ENCODE measurements at places on chromosomes 11 and 22.
A peak's percentile ranks its signal among the peaks of the same experiment; 100 is the strongest.

- no peak for DNase-seq
These were observed 16.8 kb downstream of the APOL6 start for GRCh38 chr22:35664955-35665587.

- DNase-seq = peak; percentile 62
These were observed 12.8 kb downstream of the PMM1 start for GRCh38 chr22:41576877-41577276.

DNA sequence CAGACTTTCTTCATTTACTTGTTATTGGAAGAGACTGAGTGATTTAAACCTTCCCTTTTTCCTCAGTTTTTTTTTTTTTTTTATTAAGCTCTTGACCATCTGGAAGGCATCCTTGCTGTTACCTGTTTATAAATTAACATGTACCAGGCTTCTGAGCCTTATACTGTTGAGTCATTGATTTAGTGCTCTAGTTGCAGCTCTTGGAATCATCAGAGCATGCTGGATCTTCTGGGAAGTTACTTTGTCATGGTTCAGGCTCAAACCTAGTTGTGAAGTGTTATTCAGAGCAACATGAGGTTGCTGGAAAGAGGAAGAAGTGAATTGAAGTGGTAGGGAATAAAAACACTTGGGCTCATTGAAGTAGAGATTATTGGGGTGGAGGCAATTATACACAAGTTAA, 6.3 kb downstream of the ZDHHC5 start:
- DNase-seq = no peak

GRCh38 chr22:45335021-45335818, 25.5 kb downstream of the FAM118A start:
- no peak for DNase-seq

- DNase-seq = peak; percentile 12
These were observed 189.2 kb downstream of the EFCAB6 start for GRCh38 chr22:43622886-43623285.

DNA sequence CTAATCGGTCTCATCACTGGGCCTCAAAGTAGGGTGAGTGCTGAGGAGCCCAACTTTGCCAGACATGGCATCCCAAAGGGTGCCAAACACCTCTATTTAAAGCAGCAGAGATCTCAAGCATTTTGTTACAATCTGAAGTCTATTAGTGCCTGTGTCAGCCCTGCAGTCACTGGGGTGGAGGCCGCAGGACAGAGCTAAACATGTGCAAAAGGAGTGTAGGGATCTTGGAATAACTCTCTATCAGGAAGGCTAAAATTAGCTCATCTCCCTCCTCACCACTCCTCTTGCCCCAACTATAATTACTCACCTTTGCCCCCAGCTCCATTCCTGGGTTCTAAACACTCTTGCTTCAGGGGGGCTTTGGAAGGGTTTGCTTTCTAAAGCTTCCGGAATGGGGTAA, 87.5 kb downstream of the TIMP3 start:
- DNase-seq = no peak

DNA sequence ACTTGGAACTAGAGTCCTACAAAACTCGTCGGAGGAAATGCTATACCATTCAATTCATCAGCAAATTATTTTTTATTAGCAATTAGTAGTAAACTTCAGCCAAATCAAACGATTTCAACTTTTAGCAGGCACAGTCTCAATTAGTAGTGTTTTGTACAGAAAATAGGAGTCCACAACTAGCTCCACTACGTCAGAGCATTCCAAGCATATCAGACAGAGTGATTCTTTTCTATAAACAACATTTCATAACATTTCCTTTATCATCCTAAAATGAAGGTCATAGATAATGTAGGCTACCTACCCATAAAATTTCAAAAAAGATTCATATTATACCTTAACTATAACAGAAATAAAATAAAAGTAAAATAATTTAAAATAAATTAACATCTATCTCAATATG, 169.9 kb downstream of the KIF18A start:
- no peak for DNase-seq

- peak; percentile 1 for DNase-seq
These were observed 593.5 kb upstream of the FAT3 start for GRCh38 chr11:91630916-91631673.

- no peak for DNase-seq
These were observed 18.9 kb downstream of the SHANK3 start for GRCh38 chr22:50691521-50691920.

DNA sequence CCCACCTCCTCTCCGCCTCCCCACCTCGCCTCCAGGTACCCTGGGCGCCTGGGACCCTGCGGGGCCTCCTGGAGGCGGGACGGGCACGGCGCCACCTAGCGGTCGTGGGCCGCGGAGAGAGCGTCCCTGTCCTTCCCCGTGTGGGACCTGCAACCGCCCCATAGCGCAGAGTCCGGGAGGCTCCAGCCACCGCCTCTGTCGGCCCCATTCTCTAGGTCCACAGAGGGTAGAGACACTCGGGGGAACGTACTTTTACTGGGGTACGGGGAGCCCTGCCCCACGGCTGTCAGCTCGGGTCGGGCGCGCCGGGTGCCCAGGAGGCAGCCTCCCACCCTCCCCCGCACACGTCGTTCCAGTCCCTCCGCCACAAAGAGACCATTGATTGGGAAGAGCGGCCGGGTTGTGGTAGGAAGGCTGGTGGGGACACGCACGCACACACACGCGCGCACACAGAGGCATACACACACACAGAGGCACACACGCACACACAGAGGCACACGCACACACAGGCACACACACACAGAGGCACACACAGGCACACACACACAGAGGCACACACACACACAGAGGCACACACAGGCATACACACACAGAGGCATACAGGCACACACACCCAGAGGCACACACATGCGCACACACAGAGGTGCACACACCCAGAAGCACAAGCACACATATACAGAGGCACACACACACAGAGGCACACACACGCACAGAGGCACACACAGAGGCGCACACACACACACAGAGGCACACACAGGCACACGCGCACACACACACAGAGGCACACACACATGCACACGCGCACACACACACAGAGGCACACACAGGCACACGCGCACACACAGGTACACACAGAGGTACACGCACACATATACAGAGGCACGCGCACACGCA, 12.6 kb upstream of the NECTIN1 start:
- DNase-seq = no peak

DNA sequence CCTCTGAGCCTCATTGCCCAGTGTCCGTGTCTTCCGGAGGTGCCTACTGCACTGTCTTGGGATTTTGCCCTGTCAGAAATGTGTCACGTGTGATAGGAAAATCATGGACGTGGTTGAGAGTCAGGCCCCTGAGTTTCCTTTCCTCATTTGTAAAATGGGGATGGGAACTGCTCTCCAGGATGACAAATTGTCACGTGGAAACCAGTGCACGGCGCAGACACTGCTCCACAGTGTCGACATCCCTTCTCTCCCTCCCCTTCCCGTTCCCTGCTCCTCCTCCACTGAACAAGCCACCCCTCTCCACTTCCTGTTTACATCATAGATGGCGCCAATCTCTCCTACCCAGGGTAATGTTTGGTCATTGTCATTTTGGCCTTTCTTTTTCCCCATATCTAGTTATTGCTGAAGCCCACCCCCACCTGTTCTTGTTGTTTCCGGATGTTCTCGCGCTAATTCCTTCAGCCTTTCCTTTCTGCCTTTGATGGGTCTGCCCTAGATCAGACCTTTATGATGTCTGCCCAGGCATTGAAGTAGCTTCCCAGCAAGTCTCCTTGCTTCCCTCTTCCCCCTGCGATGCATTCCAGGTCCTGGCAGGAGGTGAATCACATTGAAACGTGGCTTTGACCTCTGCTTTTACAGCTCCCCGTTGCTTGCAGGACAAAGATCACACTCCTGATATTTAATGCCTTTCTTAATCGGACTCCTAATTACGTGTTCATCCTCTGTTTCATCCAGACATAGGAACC, 91.8 kb downstream of the TBC1D22A start:
- DNase-seq = peak; percentile 44

- DNase-seq = no peak
These were observed 104.8 kb downstream of the ARHGAP42 start for GRCh38 chr11:100791860-100792259.

- DNase-seq = no peak
These were observed 192.1 kb downstream of the LUZP2 start for GRCh38 chr11:24688981-24689380.

DNA sequence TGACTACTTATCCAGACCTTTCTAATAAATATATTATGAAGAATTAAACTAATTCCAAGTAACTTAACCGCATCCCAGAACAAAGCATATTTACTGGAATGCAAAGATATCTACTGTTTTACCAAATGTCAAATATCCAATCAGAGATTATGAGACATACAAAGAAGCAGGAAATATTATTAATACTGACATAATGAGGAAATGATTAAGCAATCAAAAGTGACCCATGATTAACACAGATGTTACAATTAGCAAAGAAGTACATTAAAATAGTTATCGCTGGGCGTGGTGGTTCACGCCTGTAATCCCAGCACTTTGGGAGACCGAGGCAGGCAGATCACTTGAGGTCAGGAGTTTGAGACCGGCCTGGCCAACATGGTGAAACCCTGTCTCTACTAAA, 105.2 kb downstream of the WNT7B start:
- DNase-seq = no peak

DNA sequence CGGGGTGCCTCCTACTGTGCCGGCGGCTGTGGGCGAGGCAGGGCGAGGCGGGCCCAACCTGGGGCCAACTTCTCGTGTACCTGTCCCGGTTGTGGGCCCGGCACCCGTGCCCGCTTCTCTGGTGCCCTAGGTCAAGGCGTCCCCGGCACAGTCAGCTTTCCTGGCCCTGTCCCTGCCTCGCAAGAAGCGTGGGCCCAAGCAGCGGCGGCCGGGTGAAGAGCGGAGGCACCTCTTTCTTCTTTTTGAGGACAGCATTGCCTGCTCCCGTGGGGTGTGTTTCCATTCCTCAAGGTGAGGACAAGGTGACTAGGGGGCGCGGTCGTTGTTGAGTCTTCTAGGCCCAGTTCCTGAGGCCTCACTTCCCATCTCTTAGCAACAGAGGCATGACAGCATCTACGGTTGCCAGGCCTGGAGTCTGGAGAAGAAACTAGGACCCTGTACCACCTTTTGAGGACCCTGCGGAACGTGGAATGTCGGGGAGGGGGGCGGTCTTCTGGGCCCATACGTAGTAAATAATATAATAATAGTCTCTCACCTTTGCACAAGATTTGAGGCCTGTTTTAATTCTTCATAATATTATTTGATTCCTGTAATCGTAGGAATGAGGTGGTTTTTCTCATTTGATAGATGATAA, 418 bp downstream of the ACO2 start:
- DNase-seq = no peak

DNA sequence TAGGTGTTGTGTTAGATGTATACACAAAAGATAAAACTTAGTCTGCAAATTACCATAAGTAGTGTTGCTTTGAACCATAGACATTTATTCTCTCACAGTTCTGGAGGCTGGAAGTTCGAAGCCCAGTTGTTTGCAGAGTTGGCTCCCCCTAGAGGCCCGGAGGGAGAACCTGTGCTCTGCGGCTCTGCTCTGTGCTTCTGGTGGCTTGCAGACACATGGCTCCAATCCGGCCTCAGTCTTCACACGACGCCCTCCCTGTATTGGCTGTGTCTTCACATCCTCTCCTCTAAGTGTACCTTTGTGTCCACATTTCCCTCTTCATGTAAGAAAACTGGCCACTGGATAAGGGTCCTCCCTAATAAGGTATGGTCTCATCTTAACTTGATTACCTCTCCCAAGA, 128.4 kb downstream of the OPCML start:
- DNase-seq = no peak

GRCh38 chr11:82898241-82898640, 2.0 kb downstream of the PRCP start:
- no peak for DNase-seq

DNA sequence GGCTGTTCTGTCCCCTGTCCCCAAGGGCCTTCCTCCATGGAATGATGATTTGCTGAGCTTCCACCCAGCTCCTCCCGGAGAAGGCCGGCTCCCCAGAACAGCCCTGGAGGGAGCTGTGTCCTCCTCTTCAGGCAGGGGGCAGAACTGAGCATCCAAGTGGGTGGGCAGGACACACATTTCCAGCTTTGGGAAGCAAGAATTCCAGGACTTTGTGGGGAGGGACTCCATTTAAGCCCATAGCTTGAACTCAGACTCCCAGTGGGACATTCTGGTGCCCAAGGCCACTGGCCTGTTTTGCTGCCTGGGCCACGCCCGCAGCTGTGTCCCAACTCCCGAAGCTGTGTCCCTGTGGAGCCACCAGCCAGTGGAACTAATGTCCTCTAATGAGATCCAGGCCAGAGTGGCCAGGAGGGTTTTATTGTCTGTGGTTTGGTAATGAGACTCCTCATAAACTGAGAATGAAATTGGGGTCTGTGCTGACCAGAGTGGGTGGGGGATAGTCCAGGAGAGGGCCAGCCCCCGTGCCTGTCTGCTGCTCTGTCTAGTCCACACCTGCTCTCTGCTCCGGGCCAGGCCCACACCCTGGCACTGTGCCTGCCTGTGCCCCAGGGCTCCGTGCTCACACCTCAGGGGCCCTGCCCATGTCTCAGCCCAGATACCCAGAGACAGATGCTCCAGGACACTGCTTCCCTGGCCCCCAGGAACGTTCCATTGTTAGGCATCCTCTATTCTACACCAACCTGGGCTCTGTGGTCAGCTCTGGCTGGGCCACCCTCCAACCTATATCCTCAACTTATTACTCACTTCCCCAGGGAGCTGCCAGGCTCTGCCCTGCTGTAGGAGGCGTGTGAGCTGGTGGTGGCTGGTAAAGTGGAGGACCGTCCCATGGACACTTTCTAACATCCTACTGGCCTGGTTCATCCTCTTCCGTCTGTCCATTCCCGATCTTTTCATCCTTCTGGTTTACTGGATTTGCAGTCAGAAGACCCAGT, 7.6 kb downstream of the NECTIN1 start:
- peak; percentile 35 for DNase-seq

- no peak for DNase-seq
These were observed 7.6 kb downstream of the OR56A1 start for GRCh38 chr11:6022956-6023355.

DNA sequence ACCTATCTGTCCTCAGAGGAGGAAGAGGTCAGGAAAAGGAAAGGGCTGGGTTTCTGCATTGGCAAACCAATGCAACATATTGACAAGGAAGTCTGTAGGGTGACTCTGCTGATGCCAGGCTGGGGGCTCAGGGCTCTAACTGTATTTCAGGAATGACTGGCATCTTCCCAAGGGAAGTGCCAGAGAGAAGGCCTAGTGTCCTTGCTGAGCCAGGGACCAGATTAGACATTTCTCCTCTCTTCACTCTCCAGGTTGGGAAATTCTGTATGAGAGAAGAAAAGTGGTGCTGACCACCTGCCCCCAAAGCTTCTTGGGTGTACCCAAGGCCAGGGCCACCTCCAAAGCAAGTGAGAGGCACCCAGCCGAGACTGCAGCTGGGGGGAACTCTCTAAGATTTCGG, 27.2 kb downstream of the GRIK4 start:
- no peak for DNase-seq

DNA sequence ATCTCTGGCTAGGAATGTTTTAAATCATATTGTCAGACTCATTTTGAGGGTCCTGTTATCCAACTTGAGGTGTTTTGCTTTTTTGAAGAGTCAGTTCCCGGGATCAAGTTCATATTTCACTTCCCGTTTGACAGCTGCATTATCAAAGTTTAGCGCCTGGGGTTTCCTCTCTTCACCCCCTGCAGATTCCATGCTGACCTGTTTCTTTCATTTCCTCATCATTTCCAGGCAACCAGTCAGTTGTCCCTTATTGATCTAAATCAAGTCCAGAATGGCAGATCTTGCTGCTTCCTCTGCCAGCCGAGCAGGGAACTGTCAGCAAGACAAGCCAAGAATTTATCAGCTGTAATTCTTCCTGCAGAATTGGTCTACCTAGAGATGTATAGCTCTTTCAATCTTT, 197.6 kb upstream of the SYN3 start:
- DNase-seq = no peak

- no peak for DNase-seq
These were observed 9.2 kb upstream of the NDUFS8 start for GRCh38 chr11:68021167-68021787.

GRCh38 chr22:49730656-49731055, 97.0 kb downstream of the BRD1 start:
- DNase-seq = no peak

All from fibroblast of skin of right biceps (primary cell).